Cardiac fibroblast (primary cell): ENCODE measurements at places on chromosomes 3 and 15.

DNA sequence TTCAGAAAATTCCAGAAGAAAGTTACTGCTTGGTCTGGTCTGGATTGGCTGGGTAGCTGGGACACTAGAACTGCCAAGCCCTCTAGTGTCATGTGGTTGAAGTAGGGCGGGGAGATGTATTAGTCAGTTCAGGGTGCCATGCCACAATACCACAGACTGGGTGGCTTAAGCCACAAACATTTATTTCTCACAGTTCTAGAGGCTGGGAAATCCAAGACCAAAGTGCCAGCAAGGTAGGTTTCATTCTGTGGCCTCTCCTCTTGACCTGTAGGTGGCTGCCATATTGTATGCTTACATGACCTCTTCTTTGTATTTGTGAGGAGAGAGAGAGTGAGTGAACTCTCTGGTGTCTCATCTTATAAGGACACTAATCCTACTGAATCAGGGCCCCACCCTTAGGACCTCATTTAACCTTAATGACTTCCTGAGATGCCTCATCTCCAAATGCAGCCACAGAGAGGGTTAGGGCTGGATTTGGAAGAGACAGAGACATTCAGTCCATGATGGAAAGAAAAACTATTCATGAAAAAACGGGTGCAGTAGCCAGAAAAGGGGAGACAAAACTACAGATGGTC lies 18.1 kb upstream of the ZSCAN2 start:
- no peak for DNase-seq

DNA sequence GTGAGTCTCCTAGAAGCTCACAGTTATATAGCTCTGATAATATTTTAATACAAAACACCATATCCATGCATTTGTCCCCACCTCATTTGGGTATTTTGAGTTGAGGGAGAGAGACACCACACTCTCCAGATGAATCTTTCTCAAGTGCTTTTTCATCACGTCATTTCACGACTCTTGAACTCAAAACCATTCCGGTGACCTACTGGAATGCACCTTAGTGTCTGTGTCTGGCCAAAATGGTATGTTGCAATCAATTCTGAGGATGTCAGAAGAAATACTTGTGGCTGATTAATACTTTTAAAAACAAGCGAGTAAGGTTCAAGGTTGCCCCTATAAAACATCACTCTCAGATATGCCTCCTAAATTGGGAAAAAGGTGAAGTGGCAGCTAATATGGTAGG lies 352.6 kb upstream of the ICE2 start:
- DNase-seq, result no peak

GRCh38 chr3:50816894-50817293 lies 142.2 kb downstream of the DOCK3 start:
- no peak for DNase-seq

DNA sequence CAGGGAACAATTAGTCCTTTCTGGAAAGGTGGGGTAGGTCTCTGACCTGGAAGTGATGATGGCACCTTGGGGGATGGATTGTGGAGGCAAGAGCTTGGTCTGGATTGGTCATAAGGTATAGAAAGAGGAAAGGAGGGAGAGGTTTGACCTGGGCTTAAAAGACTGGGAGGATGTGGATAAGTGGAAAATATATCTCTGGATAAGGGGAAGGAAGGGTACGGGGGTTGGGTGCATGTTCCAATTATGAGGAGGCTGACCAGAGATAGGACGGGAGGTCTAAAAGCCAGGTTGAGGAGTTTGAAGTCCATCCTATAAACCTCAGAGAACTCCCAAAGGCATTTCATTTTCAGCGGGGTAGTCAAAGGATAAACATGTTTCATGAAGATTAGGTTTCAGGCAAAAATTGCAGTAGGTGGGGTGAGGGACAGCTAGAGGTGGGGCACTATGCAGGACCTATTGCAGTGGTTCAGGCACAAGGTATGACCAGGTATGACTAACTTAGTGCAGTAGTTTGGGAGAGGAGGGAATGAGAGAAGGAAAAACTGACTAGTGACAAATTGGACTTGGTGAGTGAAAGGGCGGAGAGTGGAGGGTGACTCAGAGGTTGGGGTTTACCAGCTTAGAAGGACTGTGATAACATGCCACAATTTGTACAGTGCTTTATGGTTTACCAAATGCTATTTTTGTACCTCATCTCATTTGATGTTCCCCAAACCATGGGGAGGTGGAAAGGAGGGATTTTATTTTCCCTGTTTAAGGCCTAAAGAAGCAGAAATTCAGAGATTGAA lies 10.7 kb downstream of the PDE8A start:
- DNase-seq, result peak; percentile 85

- no peak for DNase-seq
These were observed 61.1 kb upstream of the ZBTB20 start for GRCh38 chr3:115208066-115208750.

- DNase-seq, result no peak
These were observed 732.9 kb downstream of the VGLL3 start for GRCh38 chr3:86257955-86258641.

- DNase-seq, result no peak
These were observed 109.9 kb upstream of the LINGO1 start for GRCh38 chr15:77742570-77742969.
